ENCODE measurements at places on chromosomes 2 and 18.

DNA sequence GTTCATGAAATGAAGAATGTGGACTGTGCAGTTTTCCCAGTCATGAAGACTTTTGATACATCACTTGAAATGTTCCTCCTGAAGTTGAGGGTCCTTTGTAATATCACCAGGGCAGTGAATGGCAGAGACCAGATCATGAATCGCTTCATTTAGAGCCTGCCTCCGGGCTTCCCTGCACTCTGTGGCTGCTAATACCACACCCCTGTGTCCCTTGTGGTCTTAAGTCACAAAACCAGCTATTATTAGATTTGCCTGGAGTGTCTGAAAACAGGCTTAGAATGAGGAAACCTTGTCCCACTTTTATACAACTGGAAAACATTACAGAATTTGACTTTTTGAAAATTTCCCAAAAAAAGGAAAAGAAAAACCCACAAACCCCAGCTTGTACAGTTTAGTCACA is 147.9 kb downstream of the MGAT5 start:
- DNase-seq = no peak

GRCh38 chr2:236264256-236264655 is at the start of gene ASB18:
TSS of gene ASB18 (minus strand) at chr2:236264406. CDS start at chr2:236264345, 61 bp downstream.
- no peak for DNase-seq

GRCh38 chr2:235829726-235830125 is 335.9 kb downstream of the AGAP1 start:
- DNase-seq = no peak

DNA sequence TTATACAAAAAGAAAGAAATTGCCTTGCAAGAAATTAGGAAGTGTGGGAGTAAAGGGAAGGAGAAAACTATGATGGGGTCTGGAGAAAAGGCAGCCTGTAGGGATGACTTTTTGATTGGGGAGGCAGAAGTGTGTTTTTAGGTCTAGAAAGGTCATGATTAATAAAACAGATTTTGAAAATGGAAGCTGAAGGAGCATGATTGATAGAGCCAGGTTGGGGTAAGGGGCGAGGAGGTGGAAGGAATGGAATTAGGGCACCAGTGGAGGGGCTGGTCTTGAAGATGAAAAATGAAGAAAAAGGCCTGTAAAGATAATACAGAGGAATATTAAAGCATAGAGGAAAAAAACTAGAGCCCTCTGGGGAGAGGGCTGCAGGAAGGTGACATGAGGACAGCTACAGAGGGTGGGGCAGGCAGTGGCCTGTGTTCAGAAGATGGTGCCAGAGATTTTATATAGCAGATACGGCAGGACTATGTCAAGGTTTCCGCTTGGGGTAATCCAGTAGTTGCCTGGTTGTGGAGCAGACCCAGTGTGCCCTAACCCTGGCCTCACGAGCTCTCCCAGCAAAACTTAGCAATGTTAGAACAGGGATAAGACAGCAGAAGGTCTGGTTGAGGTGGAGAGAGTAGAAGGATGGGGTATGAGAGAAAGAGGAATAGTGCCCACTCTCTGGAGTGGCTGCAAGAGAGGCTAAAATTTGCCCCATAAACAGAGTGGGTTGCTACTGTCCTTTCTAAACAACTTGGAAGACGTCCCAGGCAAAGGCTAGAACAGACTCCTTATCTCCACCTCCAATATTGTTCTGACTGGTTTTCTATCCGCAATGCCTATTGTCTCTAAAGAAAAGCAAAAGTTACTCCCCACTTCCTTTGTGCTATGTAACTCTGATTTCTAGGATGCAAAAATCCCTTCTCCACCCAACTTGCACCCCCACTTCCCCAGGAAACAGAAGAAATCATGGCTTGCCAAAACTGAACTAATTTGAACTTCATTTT is 287.3 kb downstream of the AGPS start:
- DNase-seq = no peak

- no peak for DNase-seq
Observed at GRCh38 chr18:51248685-51249084, 51.2 kb upstream of the MEX3C start.

Data from effector CD4-positive, alpha-beta T cell (primary cell).